ENCODE measurements at places on chromosomes 5 and 9.

DNA sequence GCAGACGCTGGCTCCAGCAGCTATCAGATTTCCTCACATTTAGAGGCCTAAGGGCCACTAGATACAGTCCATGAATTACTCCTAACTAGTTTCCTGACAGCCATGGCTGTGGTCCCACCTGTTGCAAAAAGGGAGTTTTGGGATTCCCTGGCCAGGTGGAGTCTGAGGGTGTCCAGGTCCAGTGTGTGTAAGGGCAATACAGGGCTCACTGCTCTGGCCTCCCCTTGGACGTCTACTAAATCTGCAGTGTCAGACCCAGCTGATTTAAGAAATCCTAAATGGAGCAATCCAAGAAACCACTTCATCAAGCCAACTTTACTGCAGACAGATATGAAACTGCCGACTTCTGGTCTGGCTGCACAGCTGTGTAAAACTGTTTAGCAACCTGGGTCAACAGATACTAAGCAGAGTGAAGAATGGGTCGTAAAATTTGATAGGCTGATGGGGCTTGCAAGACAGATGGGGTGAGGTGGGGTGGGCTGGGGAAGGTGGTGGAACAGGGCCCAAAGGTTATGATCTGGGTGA is 116.4 kb downstream of the GADD45G start:
- DNase-seq = no peak

- DNase-seq = no peak
Measured at GRCh38 chr9:92666236-92666635, 3.7 kb downstream of the IPPK start.

DNA sequence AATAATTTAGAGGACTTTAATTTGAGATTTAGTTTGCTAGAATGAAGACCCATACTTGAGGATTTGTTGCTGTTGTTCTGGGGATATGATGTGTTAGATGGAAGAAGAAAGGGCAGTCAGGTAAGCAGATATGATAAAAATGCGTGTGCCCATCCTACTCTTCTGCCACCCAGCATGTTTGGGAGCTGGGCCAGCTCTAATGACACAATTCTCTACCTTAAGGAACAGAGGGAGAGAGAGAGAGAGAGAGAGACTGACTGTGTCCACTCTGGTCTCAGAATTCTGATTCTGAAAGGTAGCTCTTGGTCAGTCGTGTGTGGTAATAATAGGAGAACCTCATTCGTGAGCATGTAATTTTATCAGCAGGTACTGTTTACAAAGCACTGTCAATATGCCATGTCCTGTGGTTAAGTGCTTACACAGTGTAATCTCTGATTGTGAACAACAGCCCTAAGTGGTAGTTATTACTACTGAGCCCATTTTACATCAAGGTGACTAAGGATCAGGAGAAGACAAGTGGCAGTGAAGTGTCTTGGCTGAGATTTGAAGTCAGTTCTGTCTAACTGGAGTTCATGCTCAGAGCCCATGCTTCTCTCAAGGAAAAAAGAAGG is 307.4 kb upstream of the SEMA6A start:
- no peak for DNase-seq

DNA sequence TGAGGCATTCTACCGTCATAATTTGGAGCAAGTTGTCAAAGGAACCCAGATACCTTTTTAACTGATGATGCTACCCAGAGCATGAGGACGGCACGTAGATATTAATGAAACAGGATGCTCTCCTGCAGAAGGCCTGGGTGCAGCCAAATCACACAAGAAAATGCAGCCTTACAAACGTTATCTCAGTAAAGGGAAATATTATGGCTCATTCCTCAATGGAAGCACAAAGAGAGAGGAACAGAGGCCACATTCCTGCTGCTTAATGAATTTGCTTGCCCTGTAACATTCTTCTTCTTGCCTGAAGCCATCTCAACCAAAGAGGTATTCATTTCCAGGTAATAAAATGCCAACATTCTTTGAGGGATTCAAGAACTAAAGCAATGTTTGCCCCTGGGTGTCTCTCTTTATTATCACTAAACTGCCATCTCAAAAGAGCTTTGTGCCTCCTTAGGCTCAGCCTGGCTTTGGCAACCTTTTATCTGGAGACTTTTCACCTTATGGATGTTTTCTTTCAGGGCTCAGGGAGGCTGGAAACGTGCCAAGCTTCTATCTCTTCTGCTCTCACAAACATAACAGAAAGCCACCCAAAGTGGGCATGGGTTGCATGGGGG is 92.9 kb downstream of the TNC start:
- DNase-seq = no peak

DNA sequence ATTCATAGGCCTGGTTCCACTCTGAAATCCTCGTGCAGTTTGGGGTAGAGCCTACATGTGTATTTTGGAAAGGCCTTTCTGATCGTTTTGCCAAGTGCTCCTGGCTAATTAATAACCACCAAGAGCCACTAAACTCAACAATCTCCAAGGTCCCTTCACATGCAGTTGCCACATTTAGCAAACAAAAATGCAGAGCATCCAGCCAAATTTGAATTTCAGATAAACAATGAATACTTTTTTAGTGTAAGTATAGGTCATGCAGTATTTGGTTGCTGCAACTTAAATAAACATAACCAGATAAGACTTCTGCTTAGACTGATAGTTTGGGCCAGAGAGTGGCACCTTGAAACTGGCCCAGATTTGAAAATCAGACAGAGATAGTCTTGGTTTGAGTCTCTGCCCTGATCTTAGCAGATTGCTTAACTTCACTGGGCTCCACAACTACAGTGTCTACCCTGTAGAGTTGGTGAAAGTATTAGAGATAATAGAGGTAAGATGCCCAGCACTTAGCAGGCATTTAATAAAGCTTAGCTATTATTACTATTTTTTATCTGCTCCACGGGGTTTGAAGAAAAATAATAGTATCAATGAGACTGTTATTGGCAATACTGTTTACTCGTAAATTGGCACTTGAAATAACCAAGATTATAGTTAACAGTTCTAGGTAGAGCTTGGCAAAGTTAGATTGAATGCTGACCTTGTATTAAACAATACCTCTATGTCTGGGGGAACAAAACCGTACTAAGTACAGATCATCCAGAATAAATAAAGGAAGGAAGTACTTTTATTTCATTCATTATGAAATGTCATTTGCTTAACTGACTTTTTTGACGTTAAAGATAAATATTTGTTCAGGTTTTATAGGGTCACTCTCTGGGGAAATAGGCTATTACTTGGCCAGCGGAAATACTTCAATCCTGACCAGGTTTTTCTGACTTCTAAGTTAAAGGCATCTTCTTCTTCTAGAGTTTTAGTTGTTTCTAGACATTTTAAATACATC is 274.8 kb downstream of the DOCK8 start:
- DNase-seq = no peak

DNA sequence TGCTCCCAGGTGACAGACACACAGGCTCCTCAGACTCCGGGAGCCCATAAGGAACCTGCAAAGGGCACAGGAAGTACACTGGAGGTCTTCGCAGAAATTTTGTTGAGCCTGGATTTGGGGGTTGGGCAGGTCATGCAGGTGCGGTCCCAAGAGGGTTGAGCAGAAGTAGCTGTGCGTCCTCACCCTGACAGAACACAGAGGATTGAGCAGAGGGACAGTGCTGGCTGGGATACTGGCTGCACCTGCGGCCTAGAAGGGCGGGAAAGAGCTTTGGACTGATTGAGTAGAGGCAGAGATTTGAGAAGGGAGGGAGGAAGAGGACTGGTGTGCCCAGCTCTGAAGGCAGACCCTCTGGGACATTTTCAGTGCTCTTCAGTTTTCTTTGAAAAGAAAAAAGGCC is 65.4 kb downstream of the PTPDC1 start:
- DNase-seq = no peak

- DNase-seq = no peak
Measured at GRCh38 chr5:123294544-123294943, 128.7 kb downstream of the CEP120 start.

DNA sequence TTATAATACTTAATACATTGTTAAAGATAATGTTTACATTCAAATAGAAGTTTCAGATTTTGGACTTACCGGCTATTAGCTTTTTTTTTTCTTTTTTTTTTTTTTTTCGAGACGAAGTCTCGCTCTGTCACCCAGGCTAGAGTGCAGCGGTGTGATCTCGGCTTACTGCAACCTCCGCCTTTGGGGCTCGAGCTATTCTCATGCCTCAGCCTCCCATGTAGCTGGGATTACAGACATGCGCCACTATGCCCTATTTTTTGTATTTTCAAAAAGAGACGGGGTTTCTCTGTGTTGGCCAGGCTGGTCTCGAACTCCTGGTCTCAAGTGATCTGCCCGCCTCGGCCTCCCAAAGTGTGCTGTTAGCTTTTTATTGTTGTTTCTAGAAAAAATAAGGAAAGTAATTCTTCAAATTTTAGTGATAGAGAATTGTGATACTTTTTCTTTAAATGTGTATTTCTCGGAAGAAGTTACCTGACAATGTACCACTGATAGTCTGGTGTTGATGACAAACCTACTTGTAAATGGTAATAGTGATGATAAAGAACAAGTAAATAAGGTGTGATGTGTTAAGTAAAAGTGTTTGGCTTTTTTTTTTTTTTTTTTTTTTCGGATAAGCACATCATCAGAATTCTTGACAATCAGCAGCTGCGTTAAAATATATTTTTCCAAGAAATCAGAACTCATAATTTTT is 2.7 kb downstream of the CDC42SE2 start:
- no peak for DNase-seq

DNA sequence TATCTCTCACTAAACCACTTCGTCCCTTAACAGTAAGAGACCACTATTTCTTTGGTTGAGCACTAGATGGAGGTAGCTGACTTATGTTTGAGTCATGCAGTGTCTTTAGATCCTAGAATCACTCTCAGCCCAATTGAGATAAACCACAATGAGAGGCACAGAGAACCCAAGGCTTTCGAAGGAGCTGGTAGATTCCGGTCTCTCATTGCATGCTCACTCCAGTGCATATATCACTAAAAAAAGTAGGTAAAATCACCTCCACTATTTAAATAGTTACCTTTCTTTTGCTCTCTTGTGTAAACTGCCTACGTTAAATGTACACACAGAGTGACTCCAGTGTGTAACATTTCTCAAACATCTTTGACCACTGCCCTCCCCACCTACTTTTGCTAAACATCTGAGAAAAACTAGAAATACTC is 27.6 kb downstream of the ACTL7A start:
- DNase-seq = no peak

DNA sequence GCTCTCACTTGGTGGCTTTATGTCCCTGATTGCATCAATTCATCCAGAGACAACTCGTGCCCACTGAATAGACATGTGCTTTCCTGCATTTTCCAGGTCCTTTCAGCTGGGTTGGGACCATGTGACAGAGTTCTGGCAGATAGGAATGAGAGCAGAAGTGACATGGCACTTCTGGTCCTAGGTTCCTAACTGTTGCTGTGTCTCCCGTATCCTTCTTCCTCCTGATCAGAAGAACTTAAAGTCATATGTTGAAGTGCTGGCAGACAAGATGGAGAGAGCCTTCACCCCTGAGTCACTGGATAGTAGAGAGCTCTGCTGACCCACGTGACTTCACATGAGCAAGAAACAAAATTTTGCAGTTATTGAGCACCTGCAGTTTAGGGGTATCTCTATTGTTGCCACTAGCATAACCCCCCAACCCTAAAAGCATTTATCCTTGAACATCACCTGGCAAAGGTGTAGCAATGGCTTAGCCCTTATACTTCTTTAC is 80.0 kb downstream of the NREP start:
- DNase-seq = no peak

DNA sequence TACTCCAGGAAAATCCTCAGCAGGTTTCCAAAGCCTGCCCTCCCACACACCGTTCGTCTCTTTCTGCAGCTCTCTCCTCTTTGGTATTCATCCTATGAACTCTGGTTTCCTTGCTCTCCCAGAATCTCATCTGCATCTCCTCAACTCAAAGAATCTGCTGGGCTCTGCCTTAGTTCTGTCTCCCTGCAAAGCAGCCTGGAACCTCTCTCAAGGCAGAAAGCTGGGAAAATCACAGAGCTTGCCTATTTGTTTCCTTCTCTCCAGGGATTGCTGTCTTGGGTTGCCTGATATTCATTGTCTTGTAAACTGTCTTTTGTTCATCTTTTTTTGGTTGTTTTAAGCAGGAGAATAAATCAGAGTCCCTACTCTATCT is 5.3 kb upstream of the ERAP2 start:
- DNase-seq = no peak

GRCh38 chr5:81428861-81429260 is 34.9 kb upstream of the ACOT12 start:
- no peak for DNase-seq

DNA sequence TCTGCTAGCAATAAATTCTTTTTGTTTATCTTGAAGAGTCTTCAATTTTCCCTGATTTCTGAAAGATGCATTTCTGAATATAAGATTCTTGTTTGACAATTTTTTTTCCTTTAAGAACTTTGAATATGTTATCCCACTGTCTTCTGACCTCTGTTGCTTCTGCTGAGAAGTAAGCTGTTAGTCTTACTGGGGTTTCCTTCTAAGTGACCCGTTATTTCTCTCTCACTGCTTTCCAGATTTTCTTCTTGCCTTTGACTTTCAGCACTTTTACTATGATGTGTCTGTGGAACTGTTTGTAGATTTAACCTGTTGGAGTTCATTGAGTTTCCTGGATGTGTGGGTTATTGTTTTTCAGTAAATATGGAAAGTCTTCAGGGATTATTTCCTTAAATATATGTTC is 205.3 kb upstream of the NFIL3 start:
- no peak for DNase-seq

DNA sequence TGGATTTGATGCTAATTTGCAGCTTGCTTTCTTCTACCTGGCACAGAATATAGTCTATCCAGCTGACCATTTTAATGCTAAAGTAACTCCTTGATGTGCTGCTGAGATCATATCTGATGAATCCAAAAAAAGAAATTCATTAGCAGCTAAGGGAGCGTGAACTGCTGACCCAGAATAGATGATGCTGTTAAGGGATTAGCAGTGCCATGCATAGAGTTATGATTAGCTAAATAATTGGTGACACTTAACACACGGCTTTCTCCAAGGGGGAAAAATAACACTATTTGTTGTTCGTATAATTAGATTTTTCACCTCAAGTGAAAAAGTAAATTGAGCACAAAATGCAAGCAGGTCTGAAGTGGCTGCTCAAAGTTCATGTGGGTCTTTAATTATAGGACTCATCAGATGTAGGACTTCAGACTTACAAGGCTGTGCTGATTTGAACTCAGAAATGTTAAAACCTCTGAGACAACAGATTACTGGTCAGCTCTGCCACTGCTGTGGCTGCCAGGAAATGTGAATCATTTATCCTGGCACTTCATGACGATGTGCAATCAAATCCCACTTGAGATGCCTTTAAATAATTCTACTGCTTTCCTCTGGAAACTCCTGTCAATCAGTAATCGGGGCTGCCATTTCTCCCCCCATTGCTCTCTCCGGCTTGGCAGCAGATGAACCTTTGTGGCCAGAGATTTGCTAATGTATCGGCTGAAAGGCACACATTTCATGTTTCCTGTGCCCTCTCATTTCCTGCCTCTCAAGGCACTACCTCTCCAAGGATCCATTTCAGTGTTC is 291.6 kb upstream of the C9orf72 start:
- no peak for DNase-seq

GRCh38 chr5:13975246-13975645 is 30.8 kb upstream of the DNAH5 start:
- no peak for DNase-seq

DNA sequence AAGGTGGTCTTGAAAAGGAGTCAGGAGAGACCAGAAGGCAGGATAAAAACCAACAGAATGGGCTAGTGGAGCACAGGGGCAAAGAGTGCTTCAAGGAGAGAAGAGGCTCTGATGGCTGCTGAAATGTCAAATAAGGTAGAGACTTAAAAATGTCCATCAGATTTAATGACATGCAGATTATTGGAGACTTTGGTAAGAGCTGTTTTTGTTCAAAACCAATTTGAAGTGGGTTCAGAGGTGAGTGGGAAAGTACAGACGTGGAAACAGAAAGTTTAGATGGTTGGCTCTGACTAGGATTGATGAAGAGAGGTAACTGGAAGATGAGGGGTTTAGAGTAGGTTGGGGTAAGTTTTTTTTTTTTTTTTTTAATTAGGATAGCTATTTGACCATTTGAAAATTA is 14.1 kb downstream of the SLC25A46 start:
- no peak for DNase-seq

Measured in NCI-H1048 (cell line).